ENCODE measurements at places on chromosomes 13 and 19.

GRCh38 chr13:97306645-97307044, 84.5 kb downstream of the MBNL2 start:
- no peak for DNase-seq

- DNase-seq: no peak
Measured at GRCh38 chr13:37493775-37494174, 104.8 kb downstream of the POSTN start.

DNA sequence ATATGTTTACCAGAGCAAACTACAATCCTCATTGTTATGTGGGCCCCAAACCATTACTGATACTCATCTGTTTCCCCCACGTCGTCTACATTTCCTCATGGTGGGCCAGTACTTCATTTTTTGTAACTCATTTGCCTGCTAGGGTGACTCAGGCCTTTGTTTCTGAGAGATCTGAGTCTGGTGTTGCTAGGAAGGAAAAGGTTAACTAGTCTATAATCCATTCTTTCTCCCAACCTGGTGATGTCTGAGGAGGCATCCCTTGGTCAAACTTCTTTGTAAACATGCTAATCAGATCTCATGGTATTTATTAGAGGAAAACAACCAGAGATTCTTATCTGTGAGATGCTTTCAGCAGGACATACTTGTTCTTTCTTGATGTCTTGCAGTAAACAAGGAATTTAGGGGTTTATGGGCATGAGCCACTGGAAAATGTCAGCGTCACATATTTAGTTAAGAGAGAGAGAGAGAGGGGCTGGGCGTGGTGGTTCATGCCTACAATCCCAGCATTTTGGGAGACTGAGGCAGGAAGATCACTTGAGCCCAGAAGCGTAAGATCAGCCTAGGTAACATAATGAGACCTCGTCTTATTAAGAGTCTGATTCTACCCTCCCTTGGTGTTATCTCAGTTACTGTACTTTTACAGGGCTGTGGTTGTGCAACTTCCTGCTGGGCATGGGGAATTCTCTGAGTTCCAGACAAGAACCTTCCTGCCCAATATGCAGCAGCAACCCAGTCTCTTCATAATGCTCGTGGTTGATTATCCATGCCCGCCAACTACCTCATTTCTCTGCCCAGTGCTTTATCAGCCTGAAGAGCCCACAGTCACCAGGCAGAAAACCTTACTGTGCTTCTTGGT, 9.7 kb upstream of the DPRX start:
- no peak for DNase-seq

DNA sequence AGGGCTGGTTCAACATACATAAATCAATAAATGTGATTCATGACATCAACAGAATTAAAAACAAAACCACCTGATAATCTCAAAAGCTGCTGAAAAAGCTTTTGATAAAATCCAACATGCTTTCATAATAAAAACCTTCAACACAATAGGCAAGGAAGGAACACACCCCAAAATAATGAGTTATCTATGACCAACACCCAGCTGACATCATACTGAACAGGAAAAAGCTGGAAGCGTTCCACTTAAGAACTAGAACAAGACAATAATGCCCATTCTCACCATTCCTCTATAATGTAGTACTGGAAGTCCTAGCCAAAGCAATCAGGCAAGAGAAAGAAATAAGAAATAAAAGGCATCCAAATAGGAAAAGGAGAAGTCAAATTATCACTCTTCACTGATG, 116.2 kb upstream of the FREM2 start:
- no peak for DNase-seq

GRCh38 chr13:43877766-43878165, 1.8 kb downstream of the CCDC122 start:
- DNase-seq: no peak

- DNase-seq: no peak
Measured at GRCh38 chr13:113781571-113781970, 22.5 kb downstream of the TMEM255B start.

DNA sequence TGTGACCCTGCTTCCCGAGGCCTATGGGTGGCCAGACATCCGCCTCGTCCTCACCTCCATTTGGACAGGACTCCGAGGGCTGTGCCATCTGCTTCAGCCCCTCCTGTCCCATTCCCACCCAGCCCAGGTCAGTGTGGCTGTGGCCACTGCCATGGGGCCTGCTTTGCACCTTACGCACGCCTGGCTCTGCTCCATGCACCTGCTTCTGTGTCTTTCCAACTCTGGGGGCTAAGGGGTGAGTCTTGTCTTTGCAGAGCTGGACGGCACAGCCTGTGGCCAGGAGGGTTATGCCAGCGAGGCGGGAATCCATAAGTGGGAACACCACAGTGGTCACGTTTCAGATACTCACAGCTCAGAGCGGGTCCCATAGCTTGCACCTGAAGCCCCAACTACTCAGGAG, 5.2 kb upstream of the ZNF554 start:
- no peak for DNase-seq

GRCh38 chr19:8494158-8494557, 8.3 kb downstream of the PRAM1 start:
- no peak for DNase-seq

All from esophagus squamous epithelium (tissue), 5 donors.